Stimulated activated CD4-positive, alpha-beta T cell treated with anti-CD3 and anti-CD28 coated beads, Interleukin-12 subunit alpha, Interleukin-12 subunit beta, amount 100 ng/mL, for 4 hours (primary cell): ENCODE measurements at places on chromosomes 6 and 20.

- DNase-seq = no peak
Measured at GRCh38 chr6:76835695-76836094, 627.6 kb downstream of the HTR1B start.

GRCh38 chr6:147390909-147391536, 117.5 kb upstream of the SAMD5 start:
- no peak for DNase-seq

- no peak for DNase-seq
Measured at GRCh38 chr6:151128763-151129370, 110.9 kb upstream of the AKAP12 start.

- DNase-seq = no peak
Measured at GRCh38 chr6:122484760-122485159, 13.2 kb upstream of the SERINC1 start.

GRCh38 chr20:32917191-32917950, 58.6 kb downstream of the EFCAB8 start:
- DNase-seq = no peak

GRCh38 chr20:25470045-25470444, 62.6 kb downstream of the GINS1 start:
- peak; percentile 26 for DNase-seq

GRCh38 chr6:35076997-35077712, 64.0 kb downstream of the TCP11 start:
- no peak for DNase-seq

DNA sequence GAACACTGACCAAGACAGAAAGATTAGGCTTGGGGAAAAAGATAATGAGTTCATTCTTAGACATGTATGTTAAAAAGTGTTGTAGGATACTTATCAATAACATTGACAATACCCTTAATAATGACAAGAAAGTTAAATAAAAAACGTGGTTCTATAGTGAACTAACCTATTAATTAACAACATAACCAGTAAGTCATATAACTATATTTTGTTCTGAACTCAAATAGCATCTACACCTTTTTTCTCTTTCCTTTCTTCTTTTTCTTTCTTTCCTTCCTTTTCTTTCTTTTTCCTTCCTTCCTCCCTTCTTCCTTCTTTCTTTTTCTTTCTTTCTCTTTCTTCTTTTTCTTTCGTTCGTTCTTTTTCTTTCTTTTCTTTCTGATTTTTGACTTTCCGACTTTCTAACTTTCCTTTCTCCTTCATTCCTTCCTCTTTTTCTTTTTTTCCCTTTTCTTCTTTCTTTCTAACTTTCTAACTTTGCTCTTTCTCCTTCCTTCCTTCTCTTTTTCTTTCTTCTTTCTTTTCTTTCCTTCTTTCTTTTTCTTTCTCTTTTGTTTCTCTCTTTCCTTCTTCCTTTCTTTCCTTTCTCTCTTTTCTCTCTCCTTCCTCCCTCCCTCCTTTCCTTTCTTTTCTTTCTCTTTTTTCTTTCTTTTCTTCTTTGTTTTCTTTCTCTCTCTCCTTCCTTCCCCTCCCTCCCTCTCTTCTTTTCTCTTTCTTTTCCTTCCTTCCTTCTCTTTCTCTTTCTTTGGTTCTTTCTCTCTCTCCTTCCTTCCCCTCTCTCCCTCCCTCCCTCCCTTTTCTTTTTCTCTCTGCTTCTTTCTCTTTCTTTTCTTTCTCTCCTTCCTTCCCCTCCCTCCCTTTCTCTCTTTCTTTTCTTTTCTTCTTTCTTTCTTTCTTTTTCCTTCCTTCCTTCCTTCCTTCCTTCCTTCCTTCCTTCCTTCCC, 24.6 kb downstream of the PRSS35 start:
- no peak for DNase-seq

GRCh38 chr20:11853359-11853758, 64.3 kb upstream of the BTBD3 start:
- DNase-seq = no peak

GRCh38 chr6:42021847-42022754, 28.2 kb upstream of the TAF8 start:
- peak; percentile 60 for DNase-seq

DNA sequence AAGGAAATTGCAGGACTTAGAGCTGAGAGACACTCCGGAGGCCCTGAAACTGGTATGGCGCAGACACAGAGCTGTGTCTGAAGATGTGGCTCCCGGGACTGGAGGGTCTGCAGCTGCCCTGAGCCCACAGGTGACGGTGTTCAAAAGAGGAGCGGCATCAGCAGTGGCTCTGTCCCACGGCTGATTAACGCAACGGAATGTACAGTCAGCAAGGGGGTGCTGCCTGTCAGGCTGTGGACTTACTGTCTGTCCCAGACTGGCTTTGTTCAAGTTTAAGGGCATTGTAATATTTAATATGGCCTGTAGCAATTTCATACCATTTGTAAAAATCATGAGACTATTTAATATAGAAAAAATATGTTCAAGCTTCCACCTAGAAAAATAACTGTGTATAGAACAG, 228.0 kb upstream of the TAB2 start:
- no peak for DNase-seq

GRCh38 chr6:112145080-112145573, 57.7 kb downstream of the FAM229B start:
- no peak for DNase-seq

DNA sequence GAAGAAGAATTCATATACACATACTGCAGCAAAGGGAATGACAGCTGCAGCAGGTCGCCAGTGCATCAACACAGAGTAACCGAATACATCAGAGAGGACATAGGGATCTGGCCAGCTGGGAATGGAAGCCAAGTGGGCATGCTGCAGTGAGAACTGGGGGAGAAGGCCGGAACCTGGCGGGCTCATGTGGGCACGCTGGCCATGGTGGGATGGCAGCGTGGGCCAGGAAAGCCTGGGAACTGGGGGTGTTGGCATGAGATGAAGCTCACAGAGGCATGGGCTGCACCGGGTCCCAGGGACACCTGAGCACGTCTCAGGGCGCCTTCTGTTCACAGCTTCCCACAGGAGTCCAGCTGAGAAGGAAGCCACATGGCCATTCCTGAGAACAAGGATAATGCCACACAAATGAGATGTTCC, 139.5 kb upstream of the AGPAT4 start:
- no peak for DNase-seq

GRCh38 chr6:51571168-51571567, 516.2 kb downstream of the PKHD1 start:
- DNase-seq = no peak

GRCh38 chr6:10730254-10730653, 7.4 kb downstream of the TMEM14C start:
- no peak for DNase-seq
